Stimulated activated CD8-positive, alpha-beta memory T cell treated with anti-CD3 and anti-CD28 coated beads, Interleukin-7, amount 100 ng/mL, for 48 hours (primary cell): ENCODE measurements at places on chromosomes 16 and 17.

DNA sequence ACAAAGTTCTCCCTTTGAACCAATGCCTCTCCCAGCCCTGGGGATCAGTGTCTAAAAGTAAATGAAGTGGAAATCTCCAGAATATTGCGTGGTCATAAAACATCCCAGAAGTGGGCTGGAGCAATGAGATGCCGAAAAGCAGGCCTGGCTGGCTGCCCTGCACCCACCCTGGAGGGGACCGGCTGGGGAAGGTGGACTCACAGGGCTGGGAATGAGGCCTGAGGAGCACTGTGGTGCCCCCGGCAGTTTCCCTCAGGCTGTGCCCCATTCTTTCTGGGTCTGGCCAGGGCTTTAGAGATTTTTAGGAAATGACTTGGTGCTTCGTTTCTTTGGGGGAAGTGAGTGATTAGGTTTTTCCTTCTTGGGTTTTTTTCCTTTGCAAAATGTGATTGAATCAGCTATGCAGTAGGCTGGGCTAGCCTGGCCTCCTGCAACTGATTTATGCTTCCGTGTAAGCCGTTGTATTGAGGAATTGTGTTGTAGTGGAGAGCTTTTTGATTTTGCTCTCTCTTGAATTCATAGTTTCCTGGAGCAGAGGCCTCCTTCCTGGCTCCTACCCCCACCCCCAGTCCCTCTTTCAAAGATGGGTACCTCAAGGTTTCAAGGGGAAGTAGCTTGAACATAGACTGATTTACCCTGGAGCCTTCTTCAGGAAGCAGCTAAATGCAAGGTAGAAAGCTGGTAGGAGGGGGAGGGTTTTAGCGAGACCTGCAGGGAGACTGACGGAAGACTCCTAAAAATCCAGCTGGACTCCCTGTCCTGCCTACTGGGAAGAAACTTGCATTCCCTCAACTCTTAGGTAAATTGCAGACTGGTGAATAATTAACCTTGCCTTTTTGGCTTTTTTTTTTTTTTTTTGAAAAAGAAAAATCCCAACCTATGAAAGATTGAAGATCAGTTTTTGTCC, 170.2 kb downstream of the RAB11FIP4 start:
- DNase-seq = no peak

DNA sequence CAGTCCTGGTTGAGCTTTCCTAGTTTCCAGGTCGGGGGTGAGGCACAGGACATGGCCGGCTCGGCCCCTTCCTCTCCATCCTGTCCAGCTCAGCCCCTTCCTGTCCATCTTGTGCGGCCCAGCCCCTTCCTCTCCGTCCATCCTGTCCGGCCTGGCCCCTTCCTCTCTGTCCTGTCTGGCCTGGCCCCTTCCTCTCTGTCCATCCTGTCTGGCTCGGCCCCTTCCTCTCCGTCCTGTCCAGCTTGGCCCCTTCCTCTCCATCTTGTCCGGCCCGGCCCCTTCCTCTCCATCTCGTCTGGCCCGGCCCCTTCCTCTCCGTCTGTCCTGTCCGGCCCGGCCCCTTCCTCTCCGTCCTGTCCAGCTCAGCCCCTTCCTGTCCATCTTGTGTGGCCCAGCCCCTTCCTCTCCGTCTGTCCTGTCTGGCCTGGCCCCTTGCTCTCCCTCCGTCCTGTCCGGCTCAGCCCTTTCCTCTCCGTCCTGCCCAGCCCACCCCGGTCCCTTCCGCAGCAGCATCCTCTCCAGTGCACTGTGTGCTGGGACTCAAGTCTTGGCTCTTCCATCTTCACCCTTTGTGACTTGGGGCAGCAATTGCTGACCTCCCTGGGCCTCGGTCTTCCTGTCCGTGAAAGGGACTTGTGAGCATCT, 5.5 kb upstream of the ZNF750 start:
- DNase-seq = no peak

DNA sequence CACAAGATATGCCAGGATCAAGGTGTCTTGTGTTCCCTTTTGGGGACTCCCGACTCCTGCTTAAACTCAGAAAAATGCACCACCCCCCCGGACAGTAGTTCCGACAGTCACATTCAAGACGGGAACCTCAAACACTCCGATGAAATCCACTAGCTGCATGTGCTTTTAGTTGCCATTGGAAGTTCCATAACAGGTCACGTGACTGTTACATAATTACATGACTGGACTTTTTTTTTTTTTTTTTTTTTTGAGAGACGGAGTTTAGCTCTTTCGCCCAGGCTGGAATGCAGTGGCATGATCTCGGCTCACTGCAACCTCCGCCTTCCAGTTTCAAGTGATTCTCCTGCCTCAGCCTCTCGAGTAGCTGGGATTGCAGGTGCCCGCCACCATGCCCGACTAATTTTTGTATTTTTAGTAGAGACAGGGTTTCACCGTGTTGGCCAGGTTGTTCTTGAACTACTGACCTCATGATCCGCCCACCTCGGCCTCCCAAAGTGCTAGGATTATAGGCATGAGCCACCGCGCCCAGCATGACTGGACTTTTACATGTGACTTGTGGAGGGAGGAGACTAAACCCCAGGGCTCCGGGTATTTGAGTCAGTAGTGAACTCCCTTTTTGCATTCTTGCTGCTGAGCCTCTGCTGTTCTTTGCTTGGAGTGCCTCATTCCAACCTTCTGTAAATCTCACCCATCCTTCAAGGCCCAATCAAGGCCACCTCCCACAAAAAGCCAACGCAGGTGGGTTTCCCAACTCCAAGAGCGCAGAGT, 1.6 kb downstream of the SIRT7 start:
- DNase-seq = no peak

- DNase-seq = no peak
These were observed 3.7 kb downstream of the GP2 start for GRCh38 chr16:20323591-20324117.

- DNase-seq = no peak
These were observed 362 bp downstream of the KLHDC4 start for GRCh38 chr16:87765473-87765775.

- no peak for DNase-seq
These were observed 55.2 kb downstream of the PECAM1 start for GRCh38 chr17:64335486-64335885.

DNA sequence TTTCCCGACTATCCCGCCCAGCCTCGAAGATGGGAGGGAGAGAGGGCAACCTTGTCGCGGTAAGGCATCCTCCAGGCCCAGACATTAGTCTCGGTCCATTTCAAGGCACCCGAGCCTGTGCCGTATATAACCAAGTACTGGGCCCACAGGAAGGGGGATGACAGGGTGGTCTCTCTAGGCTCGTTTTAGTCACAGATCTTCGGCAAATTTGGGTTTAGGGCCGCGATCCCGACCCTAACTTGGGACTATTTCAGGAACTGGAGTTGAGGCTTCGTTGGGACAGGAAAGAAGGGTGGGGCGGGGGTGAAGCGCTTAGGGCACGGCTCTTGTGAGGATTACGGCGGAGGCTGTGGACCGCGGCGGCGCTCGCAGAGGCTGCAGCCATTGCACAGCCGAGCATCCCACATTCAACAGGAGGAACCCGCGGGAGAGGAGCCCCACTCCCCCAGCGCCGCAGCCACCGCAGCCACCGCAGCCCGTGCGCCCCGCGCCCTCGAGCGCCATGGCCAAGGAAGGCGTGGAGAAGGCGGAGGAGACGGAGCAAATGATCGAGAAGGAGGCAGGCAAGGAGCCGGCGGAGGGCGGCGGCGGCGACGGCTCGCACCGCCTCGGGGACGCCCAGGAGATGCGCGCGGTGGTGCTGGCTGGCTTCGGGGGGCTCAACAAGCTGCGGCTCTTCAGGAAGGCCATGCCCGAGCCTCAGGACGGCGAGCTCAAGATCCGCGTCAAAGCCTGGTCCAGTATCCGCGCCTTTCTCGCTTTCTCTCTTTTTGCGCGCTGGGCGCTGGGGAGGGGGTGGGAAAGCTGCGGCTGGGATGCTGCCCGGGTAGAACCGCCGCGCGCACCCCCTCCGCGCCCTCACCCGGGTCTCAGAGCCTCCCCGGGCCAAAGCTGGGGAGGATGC, at the start of gene VAT1L:
Gene VAT1L (plus strand): TSS at position 384 of the 904 bp plus-strand sequence. CDS start 119 bp downstream, at position 503.
- DNase-seq = no peak

- no peak for DNase-seq
These were observed 50.1 kb downstream of the KLHDC4 start for GRCh38 chr16:87715658-87716057.

GRCh38 chr16:58057121-58057520, 31.6 kb downstream of the MMP15 start:
- no peak for DNase-seq

- peak; percentile 45 for DNase-seq
These were observed 28.8 kb downstream of the GINS2 start for GRCh38 chr16:85659805-85660511.

DNA sequence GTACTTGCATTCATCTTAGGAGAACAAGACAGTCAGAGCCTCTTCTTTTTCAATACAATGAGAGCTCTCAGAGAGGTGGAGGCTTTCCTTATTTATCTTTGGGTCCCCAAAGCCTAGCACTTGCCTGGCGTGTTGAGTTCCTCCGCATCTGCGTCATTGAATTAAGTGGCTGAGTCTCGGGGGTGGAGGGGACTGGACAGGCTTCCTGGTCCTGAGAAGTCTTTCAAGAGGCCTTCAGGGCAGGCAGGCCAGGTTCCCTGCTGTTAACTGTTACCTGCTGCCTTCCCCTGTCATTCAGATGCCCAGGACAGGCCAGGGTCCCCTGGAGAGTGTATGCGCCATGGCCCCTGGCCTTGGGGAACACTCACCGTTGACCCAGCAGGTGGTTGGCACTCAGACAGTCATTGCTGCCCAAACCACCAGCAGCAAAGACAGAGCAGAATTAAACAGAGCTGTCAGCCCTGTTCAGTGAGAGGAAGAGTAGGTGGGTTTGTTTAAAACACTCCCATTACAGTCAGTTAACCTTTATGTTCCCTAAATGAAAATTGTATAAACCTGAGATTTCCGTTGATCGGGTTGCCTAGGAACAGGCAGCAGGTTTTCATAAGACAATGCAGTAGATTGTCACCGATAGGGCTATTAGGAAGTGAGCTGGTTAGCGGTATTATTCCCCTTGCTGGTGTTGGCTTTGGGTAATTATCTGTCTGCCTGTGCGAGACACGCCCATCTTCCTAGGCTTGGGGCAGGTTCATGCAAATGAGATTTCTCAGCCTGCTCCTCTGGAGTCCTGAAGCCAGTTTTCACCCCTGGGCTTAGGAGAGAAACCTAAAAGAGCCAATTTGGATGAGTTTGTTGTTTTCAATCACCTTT, 132.7 kb downstream of the CCDC182 start:
- no peak for DNase-seq

GRCh38 chr17:50219342-50219741, 17.9 kb upstream of the COL1A1 start:
- no peak for DNase-seq

GRCh38 chr17:30290696-30291542, 825 bp downstream of the BLMH start:
- peak; percentile 17 for DNase-seq

- no peak for DNase-seq
These were observed 142.7 kb upstream of the GNAO1 start for GRCh38 chr16:56048425-56049105.

- DNase-seq = no peak
These were observed 59.9 kb downstream of the NKD1 start for GRCh38 chr16:50607970-50608557.

DNA sequence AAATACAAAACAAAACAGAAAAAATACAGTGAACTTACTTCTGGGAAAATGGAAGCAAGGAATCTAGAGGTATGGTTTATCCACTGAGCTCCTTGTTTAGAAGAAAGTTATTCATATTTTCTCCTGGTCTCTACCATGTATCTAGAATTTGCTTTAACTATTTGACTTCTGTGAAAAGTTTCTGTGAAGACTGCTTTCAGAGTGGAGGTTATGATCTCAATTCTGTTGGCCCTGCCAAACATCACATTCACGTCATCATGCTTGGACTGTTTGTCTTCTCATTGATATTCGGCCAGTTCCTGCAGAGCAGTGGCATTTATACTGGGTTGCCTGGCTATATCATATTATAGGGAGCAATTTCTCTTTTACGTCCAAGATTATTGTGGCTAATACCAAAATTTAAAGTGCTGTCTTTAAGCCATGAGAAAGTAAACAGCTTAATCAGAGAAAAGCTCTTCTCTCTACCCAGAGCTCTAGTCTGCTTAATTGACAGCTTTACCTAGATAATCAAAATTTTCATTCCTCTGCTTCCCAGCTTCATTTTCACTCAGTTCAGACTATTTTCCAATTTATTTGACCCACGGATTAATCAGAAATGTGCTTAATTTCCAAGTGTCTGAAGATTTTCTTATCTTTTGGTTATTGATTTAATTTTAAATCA, at the start of gene ABCA8:
Gene ABCA8 (minus strand): TSS at position 212 of the 661 bp plus-strand sequence. CDS start 13,358 bp downstream, outside the sequence.
- DNase-seq = no peak

DNA sequence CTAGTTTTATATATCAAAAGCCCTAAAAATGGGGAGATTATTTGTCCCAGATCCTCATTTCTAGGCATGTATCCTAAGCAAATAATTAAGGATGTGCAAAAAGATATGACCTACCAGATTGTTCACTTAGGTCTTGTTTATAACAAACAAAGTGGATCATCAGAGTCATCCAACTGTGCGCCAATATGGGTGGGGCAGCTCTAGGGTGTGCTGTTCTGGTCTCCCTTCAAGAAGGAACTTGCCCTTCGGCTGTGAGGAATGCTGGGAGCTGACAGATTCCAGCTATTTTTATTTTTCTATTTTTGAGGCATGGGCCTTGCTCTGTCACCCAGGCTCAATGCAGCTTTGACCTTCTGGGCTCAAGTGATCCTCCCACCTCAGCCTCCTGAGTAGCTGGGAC, 13.8 kb downstream of the CHP2 start:
- DNase-seq = no peak

DNA sequence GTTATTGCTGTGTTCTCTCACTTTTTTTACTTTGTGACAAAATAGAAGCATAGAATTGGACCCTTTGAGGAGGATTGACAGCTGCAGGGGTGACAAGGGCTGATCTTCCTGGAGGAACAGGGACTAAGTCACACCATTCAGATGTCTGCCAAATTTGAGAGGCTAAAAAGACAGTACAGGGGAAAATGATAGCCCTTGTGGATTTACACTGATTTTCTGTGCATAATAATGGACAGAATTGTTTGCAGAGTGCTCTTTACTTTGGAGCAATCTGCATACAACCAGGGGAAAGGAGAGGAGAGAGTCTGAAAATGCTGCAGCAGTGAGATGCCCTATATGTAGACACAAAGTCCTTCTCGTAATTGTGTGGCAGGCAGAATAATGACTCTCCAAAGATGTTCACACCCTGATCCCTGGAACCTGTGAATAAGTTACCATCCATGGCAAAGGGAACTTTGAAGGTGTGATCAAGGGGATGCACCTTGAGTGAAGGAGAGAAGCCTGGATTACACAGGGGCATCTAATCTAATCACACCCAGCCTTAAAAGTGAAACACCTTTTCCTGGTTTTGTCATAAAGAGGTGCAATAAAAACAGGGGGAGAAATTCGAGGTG, 221.4 kb upstream of the CPHXL start:
- no peak for DNase-seq

DNA sequence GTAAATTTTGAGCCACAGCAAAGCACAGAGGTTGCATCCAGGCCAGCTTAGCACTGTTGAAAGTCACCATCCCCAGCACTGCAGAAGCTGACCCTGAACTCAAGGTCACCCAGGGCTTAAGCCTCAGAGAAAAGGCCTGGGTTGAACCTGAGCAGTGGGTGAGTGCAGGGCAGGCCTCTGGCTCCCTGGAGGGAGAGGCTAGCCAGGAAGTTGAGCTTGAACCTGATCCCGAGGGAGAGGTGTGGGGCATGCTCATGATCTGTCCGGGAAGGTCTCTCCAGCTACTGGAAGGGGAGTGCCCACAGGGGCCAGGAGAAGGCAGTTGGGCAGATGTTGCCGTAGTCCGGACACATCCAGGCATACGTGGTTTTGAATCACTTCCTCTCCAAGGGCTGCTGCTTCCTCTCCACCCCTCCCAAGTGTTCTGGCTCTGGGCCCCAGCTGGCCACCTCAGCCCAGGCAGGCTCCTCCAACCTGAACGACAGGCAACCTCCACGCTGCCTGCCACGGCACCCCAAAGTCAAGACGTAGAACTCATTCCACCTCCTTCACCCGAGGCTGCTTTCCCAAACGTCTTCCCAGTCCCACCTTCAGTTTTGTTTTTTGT, 18.4 kb downstream of the CARHSP1 start:
- no peak for DNase-seq
